ENCODE measurements at places on chromosomes 4 and X.

- DNase-seq, result no peak
These were observed 246.3 kb upstream of the ADGRL3 start for GRCh38 chr4:60953826-60954225.

DNA sequence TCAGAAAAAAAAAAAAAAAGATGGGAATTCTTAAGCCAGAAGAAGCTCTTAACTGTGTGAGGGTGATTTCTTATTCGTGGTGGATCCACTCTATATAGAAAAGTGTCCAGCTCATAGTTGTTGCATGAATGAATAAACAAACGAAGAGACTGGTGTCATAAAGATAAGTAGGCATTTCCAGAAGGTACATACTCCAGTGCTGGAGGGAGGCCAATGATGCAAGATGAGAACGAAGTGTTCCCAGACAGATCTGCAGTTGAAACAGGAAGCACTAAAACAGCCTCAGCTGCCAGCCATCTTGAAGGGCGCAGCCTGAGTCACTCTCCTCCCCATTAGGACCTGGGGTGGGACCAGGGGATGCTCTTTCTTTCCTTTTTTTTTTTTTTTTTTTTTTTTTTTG lies 47.4 kb upstream of the HOPX start:
- DNase-seq, result no peak

DNA sequence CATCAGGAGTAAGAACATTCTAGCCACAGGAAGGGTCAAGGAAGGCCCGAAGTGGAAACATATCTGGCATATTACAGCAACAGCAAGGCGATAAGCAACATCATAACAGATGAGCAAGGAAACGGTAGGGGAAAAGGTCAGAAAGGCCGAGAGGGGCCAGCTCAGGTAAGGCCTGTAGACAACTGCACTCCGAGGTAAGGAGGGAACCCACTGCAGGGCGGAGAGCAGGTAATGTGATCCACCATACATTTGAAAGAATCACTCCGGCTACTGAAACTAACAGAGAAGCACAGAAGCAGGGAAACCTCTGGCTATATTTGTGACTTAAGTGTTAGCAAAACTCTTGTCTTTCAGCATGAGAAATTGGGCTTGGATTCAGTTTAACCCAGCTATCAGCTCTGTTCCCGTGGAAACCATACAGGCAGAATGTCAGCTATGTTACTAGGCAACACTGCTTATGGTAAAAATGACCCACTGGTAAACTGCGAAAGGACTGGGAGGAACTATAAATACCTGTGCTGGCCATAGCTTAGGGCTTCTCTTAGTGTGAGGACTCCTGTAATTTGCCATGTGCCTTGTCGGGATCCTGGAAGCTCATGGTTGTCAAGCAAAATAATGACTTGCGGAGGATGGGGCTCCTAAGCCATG lies 31.0 kb downstream of the FRYL start:
- no peak for DNase-seq

- DNase-seq, result no peak
These were observed 56.7 kb downstream of the SPINK2 start for GRCh38 chr4:56764775-56765174.

GRCh38 chr4:107993969-107994368 lies 4.3 kb downstream of the HADH start:
- DNase-seq, result no peak
